AG09319 (cell line): ENCODE measurements at places on chromosomes 3 and 15.

- no peak for DNase-seq
Observed at GRCh38 chr3:113698956-113699355, 2.5 kb upstream of the USF3 start.

GRCh38 chr3:105967117-105967516, 98.3 kb upstream of the CBLB start:
- peak; percentile 12 for DNase-seq

DNA sequence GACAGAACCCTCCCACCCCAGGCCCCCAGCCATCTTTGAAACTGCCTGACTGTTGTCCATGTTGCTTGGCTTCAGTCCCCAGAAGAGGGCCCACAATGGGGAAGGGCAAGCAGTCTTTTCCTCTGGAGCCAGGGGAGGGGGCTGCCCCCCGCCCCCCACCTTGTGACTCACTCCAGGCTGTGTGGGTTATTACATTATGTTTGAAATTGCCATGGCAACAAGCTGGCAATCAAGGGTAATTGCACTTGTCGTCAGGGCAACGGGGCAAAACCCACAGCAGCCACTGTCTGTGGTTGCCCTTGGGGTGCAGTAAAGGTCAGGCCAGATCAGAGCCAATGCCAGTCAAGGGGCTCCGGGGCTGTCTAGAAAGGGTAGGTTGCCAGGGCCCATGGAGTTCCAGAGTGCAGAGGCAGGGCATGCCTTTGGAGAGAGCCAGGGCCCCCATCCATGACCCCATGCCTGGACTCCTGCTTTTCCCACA, 3.1 kb upstream of the CAMKV start:
- no peak for DNase-seq

DNA sequence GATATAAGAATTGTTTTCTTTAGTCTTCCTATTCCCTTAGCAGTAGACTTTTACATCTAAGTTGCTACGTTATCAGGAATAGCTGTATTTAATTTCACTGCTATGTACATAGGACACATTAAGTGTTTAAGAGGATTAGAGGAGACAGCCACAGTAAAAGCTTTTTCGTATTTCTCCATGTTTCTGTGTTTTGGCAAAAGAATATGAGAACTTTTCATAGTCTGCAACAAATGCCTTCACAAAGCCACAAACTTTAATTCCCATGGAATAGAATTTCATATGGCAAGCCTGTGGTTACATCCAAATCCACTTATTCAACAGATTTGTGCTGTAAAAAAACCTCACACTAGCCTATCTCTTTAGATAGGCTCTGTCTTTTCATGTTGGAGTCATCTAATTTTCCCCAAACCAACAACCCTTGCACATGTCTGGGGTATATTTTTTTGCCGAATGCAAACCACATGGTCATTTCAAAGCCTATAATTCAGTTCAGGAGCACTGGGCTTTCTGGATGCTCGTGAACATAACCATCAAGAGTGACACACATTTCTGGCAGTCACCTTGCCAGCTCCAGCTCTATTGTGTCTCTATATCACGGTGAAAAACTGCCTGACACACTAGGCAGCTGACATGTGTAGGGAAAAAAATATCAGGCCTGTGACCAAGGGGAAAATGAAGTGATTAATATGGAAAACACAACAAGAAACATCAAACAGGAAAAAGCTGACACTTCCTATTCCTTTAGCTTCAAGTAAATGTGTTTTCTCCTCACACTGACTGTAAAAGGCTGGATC, 19.2 kb downstream of the PLD1 start:
- DNase-seq: no peak

DNA sequence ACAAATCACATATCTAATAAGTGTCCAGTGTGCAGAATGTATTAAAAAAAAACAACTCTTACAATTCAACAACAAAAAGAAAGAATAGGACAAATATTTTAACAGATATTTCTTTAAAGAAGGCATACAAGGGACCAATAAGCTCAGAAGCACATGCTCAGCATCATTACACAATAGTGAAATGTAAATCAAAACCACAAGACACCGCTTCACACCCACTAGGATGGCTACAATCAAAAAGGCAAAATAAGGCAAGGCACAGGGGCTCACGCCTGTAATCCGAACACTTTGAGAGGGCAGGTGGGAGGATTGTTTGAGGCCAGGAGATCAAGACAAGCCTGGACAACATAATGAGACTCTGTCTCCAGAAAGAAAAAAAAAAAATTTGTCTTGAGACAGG, 255.6 kb downstream of the MAGI1 start:
- no peak for DNase-seq

- no peak for DNase-seq
Observed at GRCh38 chr15:37595426-37595970, 338.9 kb upstream of the TMCO5A start.

- DNase-seq: no peak
Observed at GRCh38 chr15:44676676-44677075, 13.2 kb upstream of the SPG11 start.

DNA sequence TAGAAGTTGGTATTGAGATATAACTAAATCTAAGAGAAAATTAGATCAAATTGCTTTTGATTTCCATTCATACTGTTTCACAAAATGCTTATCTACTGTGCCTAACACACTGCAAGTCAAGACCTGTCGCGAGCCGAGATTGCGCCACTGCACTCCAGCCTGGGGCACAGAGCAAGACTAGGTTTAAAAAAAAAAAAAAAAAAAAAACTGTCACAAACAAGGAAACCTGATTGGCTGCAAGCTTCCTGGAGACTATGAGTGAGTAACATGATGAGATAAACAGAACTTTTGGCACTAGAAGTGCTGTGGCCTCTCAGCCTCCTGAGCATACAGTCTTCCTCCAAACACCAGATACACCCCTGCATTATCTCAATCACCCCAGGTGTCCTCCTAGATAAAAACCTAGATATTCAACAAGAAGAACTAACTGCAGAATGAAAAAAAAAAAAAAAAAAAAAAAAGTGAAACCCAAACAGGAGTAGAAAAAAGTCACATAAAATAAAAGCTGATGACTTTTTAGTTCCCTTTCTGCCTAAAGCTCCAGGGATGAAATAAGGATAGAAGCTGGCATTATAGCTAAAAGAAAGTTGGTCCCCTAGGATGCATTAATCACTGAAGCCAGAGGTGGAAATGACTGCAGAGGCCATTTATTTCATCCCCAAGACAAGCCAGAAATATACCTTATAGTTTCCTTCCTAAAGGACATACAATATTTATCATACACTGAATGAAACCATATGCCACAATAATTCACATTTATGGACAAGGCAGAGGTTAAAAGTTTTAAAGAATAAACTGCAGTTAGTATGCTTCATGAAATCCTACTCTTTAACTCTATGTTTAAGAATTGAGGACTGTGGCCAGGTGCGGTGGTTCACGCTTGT, 82.4 kb downstream of the P3H2 start:
- peak; percentile 19 for DNase-seq

GRCh38 chr3:194176274-194176991, 40.5 kb downstream of the HES1 start:
- DNase-seq: no peak

GRCh38 chr15:94322141-94322540, 90.8 kb downstream of the MCTP2 start:
- no peak for DNase-seq

- DNase-seq: no peak
Observed at GRCh38 chr15:33029109-33029652, 165.3 kb downstream of the FMN1 start.

DNA sequence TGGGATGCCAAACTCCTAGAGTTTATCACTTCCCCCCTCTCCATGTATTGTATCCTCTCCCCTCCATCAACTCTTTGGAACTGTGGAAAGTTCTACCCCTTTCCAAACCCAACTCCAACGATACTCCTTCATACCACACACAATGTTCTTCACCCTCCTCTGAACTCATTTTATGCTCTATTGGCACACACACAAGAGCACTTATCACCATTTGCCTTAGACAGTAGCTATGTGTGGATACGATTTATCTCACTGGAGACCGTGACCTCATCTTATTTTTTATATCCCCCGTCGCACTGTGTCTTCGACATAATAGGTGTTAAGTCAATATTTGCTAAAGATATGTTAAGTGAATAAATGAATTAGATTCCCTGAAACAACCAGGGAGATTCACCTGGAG, 316.5 kb upstream of the PROK2 start:
- no peak for DNase-seq

GRCh38 chr15:90230071-90230494, 3.7 kb downstream of the CIB1 start:
- no peak for DNase-seq

- no peak for DNase-seq
Observed at GRCh38 chr3:46586738-46587246, 20.7 kb upstream of the LRRC2 start.

GRCh38 chr3:73511571-73512525, 112.9 kb downstream of the PDZRN3 start:
- DNase-seq: no peak

DNA sequence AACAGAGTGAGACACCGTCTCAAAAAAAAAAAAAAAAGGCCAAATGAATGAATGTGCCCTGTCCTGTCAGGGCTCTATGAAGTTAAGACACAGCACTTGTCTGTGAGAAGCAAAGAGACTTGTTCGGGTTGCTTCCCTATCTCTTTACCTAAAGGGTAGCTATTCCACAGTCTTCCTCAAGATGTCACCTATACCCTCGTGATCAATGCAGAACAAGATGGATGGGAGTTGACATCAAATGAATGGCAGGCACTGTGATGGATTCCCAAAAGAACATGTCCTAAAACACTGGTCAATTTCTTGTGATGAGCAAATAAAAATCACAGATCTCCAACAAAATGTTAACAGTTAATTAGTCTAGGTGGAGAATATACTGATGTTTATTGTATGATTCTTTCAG, 9.5 kb downstream of the TADA3 start:
- DNase-seq: no peak

DNA sequence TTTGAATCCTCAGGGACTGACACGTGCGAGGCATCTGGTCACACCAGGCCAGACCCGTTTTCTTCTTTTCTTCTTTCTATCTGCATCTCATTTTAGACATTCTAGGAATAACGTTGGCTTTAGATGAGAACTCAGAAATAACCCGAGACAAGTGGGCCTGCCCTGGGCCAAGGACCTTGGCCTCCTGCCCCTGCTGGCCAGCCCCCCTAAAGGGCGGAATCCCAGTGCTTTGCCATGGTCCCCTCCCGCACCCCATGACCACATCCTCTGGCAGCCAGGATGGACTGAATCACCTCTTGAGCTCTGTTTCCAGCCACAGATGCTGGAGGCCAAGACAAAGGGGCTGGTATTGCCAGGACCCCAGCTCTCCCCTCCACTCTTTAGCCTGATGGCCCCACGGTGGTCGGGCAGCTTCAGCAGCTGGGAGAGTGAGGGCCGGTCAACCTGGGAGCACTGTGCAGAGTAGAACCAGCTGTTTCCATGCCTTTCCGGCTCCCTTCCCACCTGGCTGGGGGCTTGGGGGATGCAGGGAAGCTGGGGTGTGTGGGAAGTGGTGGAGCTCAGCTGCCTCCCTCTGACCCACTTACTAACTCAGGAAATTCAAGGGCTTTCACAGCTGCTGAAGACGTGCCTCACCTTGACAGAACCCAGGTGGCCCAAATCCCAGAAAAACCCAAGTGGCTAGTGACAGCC, 190.9 kb downstream of the FAM43A start:
- no peak for DNase-seq

- DNase-seq: no peak
Observed at GRCh38 chr3:54858093-54858785, 69.6 kb downstream of the LRTM1 start.

GRCh38 chr15:41281236-41281635, 50.2 kb downstream of the CHP1 start:
- DNase-seq: peak; percentile 56

GRCh38 chr3:112470788-112471187, 28.5 kb downstream of the BTLA start:
- no peak for DNase-seq

GRCh38 chr3:149356044-149356592, 21.3 kb downstream of the TM4SF1 start:
- DNase-seq: no peak

DNA sequence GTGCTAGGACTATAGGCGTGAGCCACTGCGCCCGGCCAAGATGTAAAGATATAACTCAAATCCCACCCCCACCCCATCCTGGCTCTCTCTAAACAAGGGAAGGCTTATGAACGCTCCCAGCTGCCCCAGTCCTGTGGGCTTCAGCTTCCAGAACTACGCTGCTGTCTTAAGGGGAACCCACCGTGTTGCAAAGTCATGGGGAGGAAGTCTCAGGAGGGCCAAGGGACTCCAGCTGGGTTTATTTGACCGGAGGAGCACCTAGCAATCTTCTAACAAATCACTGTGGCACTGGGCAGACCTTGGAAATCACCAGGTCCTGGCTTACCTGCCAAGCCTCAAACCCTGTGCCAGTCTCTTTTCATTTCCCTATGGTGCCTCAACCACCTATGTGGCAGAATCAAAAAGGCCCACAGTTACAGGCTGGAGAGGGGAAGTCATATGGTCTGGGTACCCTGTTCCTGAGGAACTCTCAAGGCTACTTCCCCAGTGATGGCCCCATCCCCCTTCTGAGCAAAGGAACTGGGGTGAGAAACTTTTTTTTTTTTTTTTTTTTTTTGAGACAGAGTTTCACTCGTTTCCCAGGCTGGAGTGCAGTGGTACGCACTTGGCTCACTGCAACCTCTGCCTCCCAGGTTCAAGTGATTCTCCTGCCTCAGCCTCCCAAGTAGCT, 83.4 kb downstream of the RBPMS2 start:
- DNase-seq: no peak

DNA sequence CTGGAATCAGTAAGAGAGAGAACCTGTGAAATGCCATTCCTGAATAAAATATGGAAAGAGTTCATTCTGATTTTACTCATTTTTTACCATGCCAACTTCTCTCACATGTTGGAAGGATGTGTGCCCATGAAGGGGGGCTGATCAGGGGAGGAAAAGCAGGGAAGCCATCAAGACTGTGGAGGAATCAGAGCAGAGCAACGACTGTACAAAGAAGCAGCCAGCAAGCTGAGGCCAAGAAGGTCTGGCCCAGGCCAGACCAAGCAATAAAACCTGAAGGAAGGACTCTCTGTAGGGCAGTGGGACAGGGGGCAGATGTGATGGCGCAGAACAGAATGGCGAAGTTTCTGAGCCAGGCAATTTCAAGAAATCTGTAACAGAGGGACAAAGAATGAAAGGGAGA, 24.0 kb upstream of the ARNT2 start:
- no peak for DNase-seq

- no peak for DNase-seq
Observed at GRCh38 chr15:26087395-26087794, 224.3 kb upstream of the ATP10A start.

DNA sequence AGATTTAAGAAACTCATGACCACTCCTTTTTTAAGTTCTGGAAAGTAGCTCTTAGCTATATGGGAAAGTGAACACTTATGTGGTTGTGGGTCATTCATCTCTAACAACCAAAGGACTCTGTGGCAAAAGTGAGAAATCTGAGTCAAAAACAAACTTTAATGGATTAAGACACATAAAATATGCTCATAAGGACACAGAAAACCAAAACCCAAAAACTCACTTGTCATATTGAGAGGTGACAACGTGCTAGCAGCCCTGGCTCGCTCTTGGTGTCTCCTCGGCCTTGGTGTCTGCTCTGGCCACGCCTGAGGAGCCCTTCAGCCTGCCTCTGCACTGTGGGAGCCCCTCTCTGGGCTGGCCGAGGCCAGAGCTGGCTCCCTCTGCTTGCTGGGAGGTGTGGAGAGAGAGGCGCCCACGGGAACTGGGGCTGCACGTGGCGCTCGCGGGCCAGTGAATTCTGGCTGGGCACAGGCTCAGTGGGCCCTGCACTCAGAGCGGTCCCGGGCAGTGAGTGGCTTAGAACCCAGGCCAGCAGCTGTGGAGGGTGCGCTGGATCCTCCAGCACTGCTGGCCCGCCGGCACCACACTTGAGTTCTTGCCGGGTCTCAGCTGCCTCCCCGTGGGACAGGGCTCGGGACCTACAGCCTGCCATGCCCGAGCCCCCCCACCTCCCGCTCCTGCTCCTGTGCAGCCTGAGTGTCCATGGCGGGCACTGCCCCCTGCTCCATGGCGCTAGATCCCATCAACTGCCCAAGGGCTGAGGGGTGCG, 30.3 kb upstream of the SKIL start:
- no peak for DNase-seq
